Left cardiac atrium (tissue), 4 donors: ENCODE measurements at places on chromosomes 16 and 17. TPM values are rescaled to one million over a fixed set of nuclear protein-coding genes. Genes with fewer than 3 reads are reported as not detected.

DNA sequence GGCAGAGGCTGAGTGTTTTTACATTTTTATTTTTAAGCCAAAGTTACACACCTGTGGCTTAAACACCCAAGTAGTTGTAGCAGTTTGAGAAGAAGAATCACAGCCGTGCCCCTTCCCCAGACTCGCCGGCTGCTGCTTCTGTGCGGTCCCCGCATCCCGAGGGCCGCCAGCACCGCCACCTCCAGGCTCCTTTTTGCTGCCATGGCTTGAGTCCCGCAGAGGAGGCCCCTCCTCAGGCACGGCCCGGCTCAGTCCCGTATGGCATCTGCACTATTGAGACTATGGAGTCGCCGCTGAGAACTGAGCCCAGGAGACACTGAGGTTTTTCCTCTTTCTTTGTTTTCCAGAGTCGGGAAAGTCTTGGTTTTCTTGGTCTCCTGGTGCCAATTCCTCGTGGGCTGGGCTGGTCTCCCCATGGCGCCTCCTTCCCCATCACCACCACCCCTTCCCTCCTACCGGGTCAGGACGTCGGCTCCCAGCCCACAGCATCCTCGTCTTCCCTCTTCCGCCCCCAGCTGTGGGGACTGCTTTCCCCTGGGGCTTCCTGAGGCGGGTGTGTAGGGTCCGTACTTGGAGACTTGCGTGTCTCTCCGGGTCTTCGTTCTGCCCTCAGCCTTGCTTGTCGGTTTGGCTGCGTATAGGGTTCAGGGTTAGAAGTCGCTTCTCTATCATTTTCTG, 32.6 kb upstream of the CDH15 start:
- no peak for DNase-seq

GRCh38 chr17:79720705-79721292, 9.9 kb upstream of the ENPP7 start:
- DNase-seq = no peak

DNA sequence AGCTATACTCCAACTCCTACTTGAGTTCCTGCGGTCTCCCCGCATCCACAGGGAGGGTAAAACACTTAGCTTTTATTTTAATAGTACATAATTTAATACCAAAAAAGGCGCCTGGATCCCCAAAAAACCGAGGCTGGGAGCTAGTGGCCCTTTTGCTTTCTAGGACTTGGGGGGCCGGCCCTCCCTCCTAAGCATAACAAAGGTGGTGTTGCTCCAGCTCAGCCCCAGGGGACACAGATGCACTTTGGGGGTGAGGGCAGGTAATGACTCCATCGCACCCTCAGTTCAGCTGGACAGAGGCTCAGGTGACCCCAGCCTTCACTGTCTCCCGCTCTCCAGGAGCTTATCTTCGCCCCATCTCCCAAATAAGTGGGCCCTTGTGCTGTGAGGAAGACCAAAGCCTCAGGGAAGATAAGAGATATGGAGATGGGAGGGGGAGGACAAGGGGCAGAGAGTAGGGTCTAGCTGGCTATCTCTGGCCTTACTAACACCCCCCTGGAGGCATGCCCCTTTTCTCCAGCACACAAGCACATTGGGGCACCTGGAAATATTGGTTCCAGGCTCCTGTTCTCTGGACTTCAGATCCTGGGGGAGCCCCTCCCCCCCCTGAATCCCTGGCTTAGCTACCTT, 2.8 kb upstream of the NHERF1 start:
- DNase-seq = no peak

GRCh38 chr16:8127070-8127469, 463.2 kb downstream of the TMEM114 start:
- no peak for DNase-seq

DNA sequence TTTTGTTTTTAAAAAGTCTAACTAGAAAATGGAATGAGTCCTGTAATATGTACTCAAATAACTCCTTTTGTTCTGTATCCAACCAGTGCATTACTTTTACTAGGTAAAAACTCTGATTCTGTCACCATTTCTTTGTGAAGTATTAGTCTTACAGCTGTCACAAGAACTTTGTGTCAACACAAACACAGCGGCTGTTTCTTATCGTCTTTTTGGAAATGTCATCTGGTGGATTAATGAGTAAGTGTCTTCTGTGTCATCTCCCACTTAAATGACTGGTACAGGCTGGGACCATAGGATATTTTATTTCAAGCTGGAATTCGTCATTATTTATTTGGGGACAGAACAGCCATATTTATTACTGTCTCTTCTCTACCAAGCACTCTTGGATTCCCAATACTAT, 19.1 kb upstream of the ALDH3A2 start:
- no peak for DNase-seq

TEKT1 gene
- total RNA-seq = not detected

ALOX12B gene
- total RNA-seq = not detected

KRTAP2-3 gene
- not detected for total RNA-seq

PRR35 gene
- total RNA-seq = not detected
